ENCODE measurements at places on chromosomes 7 and 10.

DNA sequence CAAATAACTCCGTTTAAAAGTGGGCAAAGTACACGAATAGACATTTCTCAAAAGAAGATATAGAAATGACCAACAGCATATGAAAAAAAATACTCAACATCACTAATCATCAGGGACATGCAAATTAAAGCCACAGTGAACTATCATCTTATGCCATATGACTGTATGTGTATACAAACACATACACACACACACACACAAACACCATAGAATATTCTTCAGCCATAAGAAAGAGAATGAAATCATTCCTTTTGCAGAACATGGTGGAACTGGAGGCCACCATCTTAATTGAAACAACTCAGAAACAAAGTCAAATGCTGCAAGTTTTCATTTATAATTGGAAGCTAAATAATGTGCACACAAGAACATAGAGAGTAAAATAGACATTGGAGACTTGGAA is 1019.4 kb downstream of the KCNMA1 start:
- DNase-seq = no peak

GRCh38 chr7:16951483-16952080 is 69.8 kb upstream of the AGR3 start:
- peak; percentile 10 for DNase-seq

DNA sequence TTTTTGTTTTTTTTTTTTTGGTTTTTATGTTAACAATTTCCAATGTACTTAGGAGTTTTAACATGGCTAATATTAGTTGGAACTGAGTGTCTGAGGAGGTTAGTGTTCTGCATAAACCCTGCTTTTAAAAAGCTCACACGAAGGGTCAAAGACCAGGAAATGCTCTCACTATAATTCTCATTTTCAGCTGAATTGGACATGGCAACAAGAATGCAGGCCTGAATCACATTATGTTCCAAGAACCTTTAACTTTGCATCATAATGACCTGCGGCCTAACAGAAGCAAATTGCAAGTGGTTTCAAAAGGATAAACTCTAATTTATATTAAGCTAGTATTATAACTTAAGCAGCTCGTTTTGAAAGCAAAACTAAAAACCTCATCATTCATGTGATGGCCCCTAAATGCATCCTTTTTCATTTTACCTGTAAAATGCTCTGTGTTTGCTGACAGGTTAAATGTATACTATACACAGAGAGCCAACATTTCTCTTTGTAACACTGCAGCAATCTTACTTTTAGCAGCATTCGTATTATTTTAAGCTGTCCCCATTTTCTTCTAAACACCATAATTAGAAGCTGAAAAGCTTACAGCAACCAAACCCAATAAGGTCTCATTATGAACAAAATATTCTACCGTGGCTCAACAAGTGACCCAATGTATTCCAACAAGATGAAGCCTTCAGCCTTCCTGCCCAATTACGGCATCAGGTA is 242.8 kb upstream of the SP4 start:
- DNase-seq = no peak

- DNase-seq = no peak
These were observed 21.4 kb downstream of the BZW2 start for GRCh38 chr7:16667355-16667754.

- no peak for DNase-seq
These were observed 188.4 kb upstream of the C7orf33 start for GRCh38 chr7:148402159-148402558.

DNA sequence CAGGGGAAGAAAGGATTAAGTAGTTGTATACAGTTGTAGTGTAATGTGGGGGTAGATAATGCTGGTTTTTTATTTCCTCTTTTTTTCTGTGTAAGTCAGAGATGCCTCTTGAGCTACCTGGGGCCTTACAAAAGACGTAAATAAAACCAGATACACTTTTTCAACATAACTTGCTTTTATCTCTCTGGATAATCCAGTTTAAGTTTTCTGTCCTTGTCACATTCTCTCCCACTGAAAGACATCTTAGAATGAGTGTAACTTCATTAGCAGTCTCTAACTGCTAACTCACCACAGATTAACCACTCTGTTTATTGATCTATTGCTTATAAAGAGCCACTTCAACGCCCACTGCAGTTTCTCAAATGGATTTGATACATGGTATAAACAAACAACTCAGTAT is 64.1 kb upstream of the LRRN3 start:
- no peak for DNase-seq

- no peak for DNase-seq
These were observed 37.4 kb downstream of the WIPF3 start for GRCh38 chr7:29843726-29844125.

DNA sequence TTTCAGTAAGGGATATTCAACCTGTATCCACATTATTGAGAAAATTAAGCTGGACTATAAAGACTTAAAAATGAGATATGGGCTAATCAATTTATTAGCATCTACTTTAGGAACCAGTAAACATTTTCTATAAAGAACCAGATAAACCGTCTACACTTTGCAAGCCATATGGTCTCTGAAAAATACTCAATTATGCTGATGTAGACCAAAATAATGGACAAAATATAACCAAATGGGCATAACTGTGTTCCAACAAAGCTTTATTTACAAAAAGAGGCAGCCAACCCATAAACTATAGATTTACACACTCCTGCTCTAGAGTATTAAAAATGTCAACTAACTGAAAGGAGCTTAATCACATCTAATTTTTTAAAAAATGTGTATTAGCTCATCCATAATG is 42.3 kb downstream of the TNPO3 start:
- DNase-seq = no peak

DNA sequence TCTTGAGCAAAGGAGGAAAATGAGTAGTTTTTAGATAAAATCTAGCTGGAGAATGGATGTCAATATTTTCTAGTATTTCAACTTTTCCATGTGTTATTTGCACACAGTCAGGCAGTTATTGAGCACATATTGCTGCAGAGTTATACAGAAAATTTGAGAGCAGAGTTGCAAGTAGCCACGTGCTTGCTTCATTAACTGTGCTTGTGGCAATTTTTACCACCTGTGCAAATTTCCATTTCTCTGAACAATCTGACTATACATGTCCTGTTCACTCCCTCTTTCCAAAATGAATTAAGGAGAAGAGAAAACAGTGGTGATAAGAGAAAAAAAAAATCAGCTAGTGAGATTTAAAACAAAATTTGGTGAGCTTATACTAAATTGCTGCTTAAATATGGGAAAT is 178.5 kb downstream of the TAX1BP1 start:
- DNase-seq = no peak
